ENCODE measurements at places on chromosomes 5 and 9. TPM values are rescaled to one million over a fixed set of nuclear protein-coding genes. Genes with fewer than 3 reads are reported as not detected.

DNA sequence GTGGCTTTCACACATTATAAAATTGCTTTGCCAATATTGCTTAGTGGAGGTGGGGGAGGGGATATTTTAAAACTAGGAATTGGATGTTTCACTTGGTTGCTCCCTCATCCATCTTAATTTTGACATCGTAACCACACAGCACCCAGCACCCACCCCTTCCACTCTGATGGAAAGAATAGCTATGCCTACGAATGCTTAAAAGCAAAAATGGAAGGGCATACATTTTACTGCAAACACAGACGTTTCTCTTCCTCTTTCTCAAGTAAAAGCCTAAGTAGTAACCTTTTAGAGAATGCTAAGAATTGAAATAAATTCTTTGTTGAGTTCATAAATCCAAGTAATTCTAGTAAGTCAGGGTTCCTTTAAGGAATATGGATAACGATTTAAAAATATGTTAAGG lies 69.9 kb downstream of the JAKMIP2 start:
- DNase-seq, result no peak

DNA sequence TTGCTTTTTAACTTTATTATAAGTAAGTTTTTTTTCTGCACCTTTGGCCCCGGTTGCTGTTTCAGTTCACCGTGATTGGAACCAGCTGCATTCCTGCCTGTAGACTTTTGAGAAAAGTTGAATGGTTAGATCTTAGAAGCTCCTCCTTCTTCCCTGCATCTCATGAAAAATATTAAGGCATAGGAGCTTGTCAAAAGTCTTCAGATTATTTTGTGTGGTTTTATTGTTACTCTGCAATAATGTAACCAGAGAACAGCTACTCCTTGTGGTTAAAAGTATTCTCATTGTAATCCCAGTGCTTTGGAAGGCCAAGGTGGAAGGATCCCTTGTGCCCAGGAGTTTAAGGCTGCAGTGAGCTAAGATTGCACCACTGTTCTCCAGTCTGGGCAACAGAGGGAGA lies 3.3 kb upstream of the SLC2A8 start:
- no peak for DNase-seq

GRCh38 chr5:163826201-163826600 lies 320.8 kb downstream of the MAT2B start:
- DNase-seq, result no peak

DNA sequence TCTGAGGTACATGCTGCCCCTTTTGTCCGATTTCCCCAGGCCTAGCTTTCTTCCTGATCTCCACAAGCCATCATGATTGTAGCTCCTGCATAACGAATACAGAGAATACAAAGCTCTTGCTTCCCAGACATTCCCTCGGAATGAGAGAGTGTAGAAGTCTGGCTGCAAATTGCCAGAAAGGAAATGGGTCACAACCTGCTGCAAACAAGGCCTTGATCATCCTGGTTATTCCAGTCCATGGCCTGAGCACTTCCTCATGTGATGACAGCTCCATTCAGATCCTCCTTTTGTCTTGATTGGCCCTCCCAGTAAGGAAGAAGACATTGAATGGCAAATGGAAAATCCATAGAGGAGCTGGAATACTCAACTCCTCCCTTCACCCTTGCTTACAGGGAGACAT lies 136.0 kb upstream of the ADRA1B start:
- DNase-seq, result no peak

DNA sequence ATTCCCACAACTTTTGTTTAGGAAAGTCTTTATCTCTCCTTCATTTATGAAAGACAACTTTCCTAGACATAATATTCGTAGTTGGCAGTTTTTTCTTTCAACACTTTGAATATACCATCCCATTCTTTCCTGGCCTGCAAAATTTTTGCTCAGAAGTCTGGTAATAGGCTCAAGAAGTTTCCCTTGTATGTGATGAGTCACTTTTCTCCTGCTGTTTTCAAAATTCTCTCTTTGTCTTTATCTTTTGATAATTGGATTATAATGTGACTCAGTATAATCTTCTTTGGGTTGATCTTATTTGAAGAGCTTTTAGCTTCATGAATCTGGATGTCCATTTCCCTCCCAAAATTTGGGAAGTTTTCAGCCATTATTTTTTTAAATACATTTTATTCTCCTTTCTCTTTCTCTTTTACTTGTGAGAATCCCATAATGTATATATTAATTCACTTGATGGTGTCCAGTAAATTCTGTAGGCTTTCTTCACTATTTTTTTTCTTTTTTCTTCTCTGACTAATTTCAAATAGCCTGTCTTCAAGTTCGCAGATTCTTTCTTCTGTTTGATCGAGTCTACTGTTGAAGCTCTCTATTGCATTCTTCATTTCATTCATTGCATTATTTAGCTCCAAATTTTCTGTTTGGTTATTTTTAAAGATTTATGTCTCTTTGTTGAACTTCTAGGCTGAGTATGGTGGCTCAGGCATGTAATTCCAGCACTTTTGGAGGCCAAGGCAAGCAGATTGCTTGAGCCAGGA lies 37.3 kb upstream of the CKS2 start:
- DNase-seq, result no peak

DNA sequence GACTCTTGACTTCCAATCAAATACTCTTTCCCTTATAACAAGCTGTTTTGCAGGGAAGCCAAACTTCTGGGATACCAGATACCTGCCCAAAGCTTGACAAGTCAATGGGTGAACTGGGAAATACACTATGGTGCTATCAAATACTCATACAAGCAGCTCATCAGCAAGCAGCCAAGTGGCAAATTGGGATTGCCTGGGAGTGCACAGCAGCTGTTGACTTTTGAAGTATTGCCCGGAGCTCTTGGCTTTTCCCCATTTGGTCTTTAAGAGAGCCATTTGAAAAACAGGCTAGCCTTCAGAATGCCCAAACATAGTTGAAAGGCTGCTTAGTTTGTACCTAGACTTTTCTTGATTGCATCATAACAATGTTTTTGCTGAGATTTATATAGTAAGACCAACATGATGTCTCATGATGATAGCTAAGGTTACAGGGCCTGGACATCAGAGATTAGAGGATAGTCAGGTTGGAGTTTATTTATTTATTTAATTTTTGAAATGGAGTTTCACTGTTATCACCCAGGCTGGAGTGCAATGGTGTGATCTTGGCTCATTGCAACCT lies 210.1 kb upstream of the ZNF608 start:
- peak; percentile 44 for DNase-seq

GRCh38 chr9:112970939-112971338 lies 41.1 kb downstream of the ZNF883 start:
- no peak for DNase-seq

The CCNJL gene
- total RNA-seq, result 7.4 TPM

The FOXD4 gene
- total RNA-seq, result 1.00 TPM

The FGFR4 gene
- 4.5 TPM for total RNA-seq

The FAM151B gene
- total RNA-seq, result 14.7 TPM

The PCDHGA9 gene
- 24.6 TPM for total RNA-seq
